Amniotic stem cell (primary cell): ENCODE measurements at places on chromosomes 12 and 14.

DNA sequence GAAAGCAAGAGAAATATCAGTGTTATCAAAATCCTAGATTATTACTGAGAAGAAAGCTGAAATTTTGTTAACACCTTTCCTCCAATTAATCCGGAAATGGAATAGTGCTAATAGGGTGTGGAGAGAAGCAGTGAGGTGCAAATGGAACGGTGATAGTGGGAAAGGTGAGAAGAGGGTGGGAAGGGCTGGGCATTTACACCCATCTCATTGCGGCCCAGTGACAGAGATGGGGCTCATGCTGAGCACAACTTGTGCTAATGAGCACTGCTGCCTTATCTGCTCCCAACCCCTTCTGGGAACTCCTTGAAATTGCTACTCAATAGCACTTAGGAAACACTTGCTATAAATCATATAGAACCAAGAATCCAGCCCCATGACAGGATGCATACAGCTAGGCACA lies 94.4 kb downstream of the PTPRR start:
- DNase-seq: no peak

- DNase-seq: no peak
Observed at GRCh38 chr12:9243999-9244649, 35.9 kb upstream of the PZP start.

GRCh38 chr12:31003861-31004640 lies 69.6 kb upstream of the DDX11 start:
- no peak for DNase-seq

GRCh38 chr14:35236806-35237205 lies 55.4 kb upstream of the PSMA6 start:
- DNase-seq: no peak

DNA sequence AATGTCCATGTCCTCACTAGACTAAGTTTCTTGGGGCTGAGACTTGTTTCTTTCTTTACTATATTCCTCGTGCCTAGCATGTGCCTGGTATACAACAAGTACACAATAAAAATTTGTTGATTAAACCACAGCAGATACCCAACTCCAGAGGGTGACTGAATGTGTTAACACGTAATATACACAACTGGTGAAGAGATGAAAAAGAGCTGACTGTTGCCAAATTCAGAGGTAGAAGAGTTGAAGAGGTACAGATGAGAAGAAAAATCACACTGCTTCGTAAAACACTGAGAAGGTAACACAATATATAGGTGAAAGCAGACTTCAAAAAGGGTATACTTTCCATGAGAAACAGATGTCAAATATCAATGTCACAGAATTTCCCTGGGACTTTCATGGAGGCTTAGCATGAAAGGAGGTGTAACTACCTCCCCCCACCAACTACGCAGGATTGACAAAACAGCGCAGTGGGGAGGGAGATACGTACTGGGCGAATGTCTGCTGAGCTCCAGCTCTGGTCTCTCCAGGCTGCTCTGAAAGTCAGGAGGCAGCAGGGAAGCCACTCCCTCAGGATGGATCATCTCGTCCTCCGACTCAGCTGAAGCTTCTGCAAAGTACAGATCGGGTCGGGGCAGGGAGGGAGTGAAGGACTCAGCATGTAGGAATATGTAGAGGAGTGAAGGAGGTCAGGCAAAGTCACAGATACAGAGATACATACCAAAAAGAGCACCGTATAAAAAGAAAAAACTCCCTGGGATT lies 5.3 kb downstream of the ACIN1 start:
- no peak for DNase-seq

- DNase-seq: no peak
Observed at GRCh38 chr12:3892631-3893030, 19.4 kb upstream of the PARP11 start.
